Neural crest cell (in vitro differentiated cells): ENCODE measurements at places on chromosomes 2 and 18.

- DNase-seq, result no peak
Measured at GRCh38 chr18:12836551-12836950, 47.5 kb downstream of the PTPN2 start.

- no peak for DNase-seq
Measured at GRCh38 chr2:149213764-149214493, 116.5 kb upstream of the LYPD6 start.

GRCh38 chr2:189614585-189614984, 34.0 kb upstream of the SLC40A1 start:
- DNase-seq, result no peak

DNA sequence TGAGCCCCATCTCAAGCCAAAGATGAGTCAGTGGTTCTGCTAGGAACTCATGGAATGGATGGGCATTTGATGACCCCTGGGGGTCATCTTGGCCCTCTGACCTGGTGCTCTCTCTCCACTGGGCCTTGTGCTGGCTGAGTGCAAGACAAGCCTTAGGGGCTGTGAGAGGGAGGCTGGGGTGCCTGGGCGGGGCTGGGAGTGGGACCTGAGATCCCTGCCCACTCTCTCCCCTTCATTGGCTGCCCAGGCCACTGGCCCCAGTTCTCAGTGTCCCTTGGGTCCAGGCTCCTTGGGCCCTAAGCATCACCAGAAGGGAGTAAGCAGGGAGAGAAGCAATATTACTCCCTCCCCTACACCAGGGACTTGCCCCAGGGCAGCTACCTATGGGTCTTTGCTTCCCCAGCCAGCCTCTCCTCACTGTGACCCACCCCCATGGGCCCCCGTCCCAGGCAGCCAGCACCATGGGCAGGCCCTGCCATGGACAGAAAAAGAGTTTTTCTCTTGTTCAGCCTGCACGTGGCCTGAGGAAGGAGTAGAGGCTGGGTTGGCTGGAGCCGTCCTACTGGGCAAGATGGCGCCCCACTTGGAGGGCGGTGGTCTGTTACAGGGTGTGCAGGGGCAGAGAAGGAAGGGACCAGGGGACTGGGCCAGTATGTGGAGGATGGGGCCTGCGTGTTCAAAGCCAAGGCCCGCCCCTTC, 33.6 kb downstream of the ATOH8 start:
- DNase-seq, result no peak

DNA sequence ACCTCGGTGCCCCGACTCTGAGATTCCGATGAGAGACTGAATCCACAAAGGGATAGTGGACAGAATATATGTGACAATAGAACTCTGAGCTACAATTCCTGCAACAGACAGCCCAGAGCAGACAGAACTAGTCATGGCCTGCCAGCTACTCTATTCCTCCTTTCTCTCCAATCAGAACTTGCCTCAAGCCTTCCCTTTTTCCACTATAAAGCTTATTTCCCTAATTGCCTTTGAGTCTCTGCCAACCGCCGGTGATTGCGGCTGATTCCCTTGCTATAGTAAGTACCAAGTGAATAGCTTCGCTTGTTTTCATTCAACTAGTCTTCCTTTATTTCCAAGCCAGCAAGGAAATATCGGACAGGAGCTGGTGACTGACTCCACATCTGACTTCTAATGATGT, 96.8 kb downstream of the DSC3 start:
- no peak for DNase-seq

- DNase-seq, result no peak
Measured at GRCh38 chr2:3405307-3405706, 25.8 kb downstream of the TRAPPC12 start.

- no peak for DNase-seq
Measured at GRCh38 chr18:45166341-45166835, 448.9 kb upstream of the SLC14A2 start.

DNA sequence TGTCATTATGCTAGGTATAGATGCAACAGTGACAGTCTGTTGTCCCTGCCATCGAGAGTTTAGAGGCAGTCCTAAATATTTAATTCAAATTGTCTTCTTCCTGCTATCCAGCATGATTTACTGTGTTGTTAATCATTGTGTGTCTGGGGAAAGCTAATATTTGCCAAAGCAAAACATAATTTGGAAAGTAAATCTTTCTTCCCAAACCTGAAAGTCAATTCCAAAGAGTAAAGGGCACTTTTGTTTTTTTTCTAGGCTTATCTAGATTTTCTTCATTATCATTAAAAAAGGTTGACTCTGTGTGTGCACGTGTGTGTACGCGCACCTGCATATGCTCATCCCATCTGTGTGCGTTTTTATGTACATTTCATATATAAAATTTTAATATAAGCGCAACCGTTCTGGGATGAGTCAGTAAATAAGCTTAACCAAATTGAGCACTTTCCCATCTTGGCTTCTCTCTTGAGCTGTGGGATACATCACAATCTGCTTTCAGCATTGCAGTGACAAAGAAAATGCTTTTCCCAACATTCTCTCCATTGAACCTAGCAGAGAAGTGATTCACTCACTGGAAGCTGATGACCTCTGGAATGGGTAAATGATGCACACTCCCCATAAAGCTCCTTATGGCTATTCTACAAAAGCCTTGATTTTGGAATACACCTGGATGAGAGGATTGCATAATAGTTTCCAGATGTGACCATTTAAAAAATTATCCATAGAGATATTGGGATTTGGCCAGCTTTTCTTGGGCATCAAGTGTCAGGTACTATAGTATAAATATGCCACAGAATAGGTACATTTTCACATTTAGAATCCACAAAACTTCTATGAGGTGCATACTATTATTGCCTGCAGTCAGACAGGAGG, 488.4 kb downstream of the ADCYAP1 start:
- no peak for DNase-seq

GRCh38 chr18:62450175-62450545, 72.7 kb upstream of the ZCCHC2 start:
- no peak for DNase-seq

- DNase-seq, result no peak
Measured at GRCh38 chr2:64403426-64403825, 50.5 kb upstream of the LGALSL start.

- no peak for DNase-seq
Measured at GRCh38 chr2:68721482-68722101, 13.0 kb upstream of the ARHGAP25 start.

DNA sequence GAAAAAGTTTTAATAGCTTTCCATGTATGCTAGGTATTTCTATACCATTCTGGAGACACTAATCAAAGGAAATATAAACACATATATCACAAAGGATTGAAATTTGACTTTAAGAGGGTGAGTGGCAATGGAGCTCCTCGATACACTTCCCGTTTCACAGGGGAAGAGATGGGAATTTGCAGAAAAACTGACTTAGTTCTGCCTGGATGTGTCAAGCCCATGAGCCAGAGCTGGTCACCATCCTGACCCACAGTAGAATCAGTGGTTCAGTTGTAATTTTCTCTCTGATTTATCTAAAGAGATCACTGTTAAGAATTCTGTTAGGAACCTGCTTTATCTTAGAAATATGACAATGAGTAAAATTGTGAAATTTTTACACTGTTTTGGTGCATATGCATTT, 34.2 kb downstream of the PLCL1 start:
- no peak for DNase-seq

GRCh38 chr18:63244607-63245006, 75.0 kb downstream of the BCL2 start:
- DNase-seq, result no peak

DNA sequence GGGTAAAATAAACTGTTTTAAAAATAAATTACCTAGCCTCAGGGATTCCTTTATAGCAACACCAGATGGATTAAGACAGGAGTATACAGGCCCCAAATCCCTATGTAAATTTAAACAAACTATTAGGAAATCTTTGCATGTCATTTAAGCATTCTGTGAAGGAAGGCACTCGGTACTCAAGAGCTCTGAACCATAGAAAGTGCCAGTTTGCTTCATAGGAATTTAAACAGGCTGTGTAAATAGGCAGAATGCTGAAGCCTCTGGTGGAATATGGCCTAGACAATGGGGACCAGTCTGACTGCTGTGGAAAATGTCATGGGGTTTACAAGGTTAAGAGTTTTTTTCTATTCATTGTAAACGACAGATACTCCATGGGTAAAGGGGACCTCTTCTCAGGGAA, 377.4 kb downstream of the DLGAP1 start:
- DNase-seq, result no peak

GRCh38 chr2:168889635-168890005, 610 bp downstream of the SPC25 start:
- DNase-seq, result no peak

DNA sequence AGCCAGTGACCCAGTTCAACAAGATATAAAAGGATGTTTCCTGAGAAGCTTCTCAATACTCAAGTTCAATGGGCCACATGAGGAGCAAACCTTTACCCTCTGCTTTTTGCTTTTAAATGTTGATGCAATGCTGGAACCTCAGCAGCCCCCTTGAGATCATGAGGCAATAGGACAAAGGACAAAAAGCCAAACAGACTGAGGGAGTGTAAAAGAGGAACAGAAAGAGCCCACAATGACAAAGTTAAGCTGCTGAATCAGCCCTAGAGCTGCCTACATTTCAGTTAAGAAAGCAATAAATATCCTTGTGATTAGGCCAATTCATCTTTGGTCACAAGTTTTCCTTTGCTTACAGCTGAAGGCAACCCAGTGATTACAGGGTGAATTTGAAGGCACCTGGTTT, 76.9 kb downstream of the MRO start:
- DNase-seq, result no peak

DNA sequence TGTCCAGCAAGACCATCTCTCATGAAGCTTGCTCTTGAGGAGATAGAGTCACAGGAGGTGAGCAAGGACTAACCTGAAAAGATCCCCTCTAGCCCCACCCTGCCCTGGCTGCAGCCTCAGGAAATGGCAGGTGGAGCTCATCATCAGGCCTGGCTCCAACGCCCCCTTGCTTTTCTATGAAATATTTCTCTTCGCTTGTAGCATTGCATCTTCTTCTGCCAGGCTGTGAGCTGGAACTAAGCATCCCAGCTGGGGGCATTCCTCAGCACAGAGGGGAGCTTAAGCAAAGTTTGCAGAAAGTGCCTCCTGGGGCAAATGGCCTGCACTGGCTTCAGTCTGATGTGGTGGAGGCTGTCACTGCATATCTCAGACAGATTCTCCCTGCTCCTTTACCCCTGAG, 90.1 kb upstream of the LGALSL start:
- no peak for DNase-seq
